GM12892 (cell line): ENCODE measurements at places on chromosomes 7 and 10.

- DNase-seq, result no peak
These were observed 143.6 kb upstream of the KIF5B start for GRCh38 chr10:32199714-32200394.

DNA sequence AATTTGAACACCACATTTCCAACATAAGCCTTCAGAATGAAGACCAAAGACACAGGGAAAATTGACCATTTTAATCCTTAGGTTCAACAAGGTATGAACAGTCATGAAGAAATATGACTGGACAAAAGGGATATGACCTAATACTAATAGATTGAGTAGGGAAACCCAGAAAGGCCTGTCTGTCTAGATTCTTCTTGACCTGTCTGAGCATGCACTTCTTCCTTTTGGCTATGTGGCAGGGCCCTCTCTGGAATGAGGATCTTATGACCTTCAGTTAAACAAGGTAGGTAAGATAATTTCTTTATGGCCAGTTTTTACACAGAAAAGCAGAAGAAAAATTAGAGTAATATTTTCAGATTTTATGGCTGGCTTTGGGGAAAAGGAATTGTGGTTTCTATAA, 3.0 kb upstream of the PHYHIPL start:
- no peak for DNase-seq

DNA sequence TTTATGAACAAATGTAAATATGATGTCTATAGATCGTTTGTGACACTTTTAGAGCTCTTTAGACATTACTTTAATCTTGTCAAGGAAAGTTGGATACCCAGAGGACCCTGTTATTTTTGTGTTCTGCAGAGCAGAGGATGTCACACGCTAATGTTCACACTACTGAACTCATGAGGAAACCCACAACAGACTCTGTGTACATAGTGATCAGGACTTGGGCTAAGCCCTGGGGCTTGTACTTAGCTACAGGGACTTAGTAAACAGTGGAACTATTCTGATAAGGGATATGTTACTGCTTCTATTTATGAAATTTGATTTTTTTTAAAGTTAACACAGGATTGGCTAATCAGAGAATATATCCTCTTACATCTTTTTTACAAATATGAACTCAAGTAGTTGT, 36.1 kb upstream of the ZNF518A start:
- DNase-seq, result no peak

DNA sequence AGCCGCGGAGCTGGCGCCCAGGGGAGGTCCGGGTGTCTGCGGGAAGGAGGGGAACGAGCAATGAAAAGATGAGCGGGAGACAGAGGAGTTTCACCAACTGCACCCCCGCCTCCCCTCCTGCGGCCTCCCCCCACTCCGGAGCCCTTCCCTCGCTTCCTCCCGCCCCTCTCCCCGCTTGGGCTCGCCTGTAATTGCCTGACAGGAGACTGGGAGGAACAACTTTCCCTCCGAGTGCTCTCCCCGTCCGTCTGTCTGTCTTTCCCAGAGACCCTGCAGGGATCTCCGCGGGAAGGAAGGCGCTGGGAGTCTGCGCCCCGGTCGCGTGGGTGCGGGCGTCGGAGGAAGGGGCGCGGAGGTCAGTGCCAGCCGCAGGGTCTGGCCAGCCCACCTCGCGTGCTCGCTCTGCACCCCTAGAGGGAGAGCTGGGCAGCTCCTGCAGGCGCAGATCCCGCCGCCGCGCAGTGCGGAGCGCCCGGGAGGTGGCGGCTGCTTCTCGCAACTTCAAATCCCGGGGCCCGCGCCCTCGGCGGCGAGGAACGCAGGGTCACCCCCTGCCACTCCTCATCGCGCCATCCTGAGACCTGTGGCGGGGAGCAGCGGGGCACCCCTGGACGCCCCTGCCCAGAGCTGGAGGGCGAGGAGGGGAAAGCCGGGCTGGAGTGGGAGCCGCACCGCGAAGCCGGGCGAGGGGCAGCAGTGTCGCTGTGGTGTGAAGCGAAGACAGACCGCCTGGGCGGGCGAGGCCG, 511 bp upstream of the NRP1 start:
- DNase-seq, result peak; percentile 27

DNA sequence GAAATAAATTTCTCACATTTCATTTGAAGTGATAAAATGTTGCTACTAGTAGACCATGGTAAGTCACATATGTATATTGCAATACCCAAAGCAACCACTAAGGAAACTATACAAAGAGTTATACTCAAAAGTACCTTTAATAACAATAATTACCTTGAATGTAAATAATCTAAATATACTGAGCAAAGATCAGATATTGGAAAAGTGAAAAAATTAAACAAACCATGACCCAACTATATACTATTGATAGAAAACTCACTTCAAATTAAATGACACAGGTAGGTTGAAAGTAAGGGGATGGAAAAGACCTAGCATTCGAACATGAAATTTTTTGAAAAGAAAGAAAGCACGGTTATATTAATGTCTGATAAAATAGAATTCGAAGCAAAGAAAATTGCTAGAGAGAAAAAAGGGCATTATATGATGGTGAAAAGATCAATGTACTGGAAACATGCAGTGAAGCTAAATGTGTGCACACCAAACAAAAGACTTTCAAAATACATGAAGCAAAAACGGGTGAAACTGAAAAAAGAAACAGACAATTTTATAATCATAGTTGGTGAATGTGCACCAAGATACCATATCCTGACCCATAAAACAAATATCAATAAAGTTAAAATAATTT, 29.1 kb downstream of the TFPI2 start:
- DNase-seq, result no peak

- no peak for DNase-seq
These were observed 61.7 kb downstream of the SEMA3D start for GRCh38 chr7:85125176-85125575.

DNA sequence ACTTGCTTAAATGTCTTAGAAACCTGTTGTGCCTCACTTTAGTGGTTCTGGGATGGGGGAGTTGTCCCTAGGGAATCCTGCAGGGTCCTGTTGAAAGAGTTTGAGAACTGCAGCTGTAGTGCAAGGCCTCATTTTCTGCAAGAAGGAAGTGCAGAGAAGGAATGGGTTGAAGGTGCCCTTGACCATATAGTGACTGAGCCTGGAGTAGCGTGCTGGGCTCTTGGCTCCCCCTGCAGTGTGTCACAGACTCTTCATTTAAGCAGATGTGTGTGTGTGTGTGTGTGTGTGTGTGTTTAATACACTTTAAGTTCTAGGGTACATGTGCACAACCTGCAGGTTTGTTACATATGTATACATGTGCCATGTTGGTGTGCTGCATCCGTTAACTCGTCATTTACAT, 92.2 kb downstream of the GRK5 start:
- no peak for DNase-seq

DNA sequence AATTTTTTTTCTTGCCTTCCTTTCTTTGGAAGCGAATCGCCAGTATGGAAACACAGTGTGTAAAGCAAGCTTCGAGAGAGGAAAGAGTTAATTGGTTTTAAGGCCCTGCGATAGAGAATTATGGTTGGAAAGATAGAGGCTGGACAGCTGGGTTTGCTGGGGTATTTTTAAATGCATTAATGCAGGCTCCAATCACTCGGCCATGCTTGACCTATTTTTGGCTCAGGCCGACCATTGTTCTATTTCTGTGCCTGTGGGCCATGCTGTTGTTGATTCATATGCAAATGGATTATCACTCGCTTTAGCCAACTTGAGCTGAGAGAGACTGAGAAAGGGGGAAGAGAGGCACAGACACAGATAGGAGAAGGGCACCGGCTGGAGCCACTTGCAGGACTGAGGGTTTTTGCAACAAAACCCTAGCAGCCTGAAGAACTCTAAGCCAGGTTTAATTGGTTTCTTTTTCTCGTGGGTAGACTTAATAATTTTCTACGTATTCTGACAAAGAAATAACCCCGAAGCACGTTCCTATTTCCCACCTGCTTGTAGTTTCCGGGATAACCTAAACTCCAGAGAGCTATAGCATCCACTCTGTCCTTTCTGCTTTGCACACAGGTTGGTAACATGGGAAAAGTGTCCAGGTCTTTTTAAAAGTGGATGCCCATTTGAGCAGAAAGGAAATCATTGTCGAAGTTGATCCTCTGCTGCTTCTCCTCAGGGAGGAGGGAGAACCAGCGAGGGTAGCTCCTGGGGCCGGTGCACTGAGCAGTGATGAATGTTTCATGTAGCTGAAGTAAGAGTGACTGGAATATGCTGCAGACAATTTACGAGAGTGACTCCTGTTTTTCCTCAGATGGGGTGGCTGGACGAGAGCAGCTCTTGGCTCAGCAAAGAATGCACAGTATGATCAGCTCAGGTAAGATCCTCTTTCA, at the start of gene HDAC9:
TSS of gene HDAC9 (plus strand) at position 338 of the 929 bp plus-strand sequence. CDS start at position 892, 554 bp downstream.
- DNase-seq, result no peak

GRCh38 chr10:88531392-88532052, 51.6 kb downstream of the RNLS start:
- DNase-seq, result no peak

GRCh38 chr10:93091960-93092359, 18.3 kb downstream of the CYP26A1 start:
- no peak for DNase-seq

DNA sequence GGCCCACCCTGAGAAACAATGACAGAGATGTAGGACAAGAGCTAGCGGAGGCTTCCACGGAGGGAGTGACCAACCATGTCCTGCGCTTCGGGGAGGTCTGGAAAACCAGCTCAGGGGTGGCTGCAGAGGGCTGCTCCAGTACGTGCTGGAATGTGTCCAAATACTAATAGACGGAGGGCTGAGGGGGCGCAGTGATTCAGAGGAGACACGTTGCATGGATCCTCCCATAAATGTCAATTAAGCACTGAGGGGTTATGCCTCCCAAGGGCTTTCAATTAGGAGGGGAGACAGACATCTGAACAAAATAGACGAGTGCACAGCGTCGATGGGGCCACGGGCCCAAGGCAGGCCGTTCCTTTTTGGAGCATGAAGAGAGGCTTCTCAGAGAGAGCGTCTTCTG, 51.0 kb upstream of the NPS start:
- DNase-seq, result no peak

DNA sequence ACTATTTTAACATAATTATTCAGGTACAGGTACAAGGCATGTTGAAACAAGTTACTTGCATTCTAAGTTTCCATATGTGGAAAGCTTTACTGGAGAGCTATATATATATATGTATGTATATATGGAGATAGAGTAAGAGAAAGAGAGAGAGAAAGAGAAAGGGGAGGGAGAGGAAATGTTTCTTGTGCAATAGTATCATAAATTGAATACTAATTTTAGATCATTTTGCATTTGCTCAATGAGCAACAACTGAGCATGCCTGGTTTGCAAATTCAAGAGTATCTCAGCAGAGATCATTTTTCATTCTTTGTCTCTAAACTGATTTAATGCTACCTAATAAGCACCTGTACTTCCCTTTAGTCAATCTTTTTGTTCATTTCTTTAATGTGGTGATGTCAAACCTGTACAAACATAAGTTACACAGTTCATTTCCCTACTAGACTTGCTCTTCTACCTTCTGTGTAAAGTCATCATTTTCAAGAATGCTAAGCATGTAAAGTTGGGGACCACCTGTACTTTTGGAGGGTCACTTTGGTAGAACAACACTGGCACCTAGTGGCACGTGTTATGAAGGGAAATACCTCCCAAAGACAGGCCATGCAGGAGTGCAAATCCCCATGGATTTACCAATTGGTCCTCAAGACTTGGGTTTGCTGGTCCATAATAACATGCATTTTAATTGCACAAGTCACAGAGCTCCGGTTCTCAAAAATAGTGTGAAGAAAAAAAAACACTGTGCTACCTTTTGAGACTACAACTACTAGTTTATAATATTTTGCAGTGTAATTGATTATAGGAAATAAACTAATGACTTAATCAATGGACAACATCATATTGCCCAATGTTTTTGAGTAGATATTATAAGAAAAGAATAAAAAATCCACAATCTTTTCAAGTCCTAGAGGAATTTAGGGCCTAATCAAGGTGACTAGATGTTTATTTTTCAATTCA, 431.2 kb upstream of the IGFBP3 start:
- DNase-seq, result no peak

- DNase-seq, result peak; percentile 94
These were observed at the start of gene ZKSCAN1 for GRCh38 chr7:100015232-100016214. Gene ZKSCAN1, plus strand, starts transcription at chr7:100015596. Its CDS starts 7,911 bp downstream, at chr7:100023507.

GRCh38 chr7:37061849-37062559, 337.7 kb upstream of the AOAH start:
- no peak for DNase-seq

DNA sequence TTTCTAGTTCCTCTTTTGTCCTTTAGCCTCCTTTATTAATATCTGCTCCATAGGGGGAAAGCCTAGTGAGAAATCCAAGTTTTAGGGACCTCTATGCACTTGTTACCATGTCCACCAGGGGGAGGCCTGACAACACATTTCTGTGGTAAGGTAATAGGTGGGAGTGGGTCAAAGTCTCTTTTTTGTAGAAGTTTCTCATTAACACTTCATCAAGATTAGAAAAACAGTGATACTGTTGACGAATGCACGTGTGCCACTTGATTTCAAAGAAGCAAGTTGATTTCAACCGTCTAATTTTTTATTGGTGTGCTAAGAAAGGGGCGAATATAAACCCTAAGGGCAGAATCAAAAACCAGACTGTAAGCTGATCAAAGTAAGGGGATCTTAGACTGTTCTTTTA, 30.6 kb downstream of the CISD1 start:
- peak; percentile 25 for DNase-seq

DNA sequence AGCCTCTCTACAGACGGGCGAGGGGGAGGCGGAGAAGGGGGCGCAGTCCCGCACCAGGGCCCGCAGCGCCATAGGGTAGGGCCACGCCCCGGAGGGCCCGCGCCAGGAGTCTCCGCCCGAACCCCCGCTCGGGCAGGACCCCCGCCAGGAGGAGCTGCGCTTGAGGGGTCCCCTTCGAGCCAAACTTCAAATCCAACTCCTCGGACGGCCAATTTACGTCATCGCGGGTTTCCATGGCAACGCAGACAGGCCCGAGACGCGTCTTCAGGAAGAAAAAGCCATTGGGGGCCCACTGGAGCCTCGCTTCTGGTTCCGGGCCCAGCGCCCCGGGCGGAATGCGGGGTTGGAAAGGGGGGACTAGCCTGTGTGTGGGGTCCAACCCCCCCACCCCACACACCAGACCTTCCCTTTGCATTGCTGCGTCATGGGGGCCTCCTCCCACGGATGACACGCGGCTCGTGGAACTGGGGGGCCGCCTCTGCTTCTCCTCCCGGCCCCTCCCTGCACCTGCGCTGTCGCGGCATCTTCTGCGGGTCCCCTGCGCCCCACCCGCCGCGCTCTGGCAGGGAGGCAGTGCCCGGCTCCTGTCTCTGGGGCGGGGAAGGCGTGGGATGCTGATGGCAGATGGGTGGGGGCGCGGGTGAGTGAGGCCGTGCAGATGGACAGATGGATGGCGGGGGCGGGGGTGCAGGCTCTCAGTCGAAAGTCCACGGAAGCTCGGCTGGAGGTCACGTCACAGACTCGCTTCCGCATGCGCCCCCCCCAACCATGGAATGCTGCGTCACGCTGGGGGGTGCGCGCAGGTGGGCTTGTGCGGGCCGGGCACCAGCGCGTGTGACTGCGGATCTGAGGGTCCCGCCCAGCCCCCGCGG, 1.2 kb downstream of the CALY start:
- DNase-seq, result no peak

DNA sequence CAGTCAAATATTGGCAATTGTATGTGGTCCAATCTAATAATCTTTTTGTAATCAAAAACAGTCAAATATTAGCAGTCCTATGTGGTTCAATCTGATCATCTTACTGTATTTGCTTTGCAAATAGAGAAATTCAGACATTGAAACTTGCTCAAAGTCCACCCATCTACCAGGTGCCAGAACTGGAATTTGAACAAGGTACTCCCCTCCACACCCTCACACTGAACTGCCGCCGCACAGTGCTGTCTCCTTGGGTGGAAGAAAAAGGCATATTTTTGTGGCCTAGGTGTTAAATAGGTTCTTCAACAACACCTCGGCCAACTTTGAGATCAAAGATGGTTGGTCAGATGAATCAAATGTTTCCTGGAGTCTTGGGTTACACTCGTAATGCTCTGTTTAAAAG, 544.2 kb upstream of the GALNT17 start:
- DNase-seq, result no peak
